ENCODE measurements at places on chromosomes 13 and 19.

DNA sequence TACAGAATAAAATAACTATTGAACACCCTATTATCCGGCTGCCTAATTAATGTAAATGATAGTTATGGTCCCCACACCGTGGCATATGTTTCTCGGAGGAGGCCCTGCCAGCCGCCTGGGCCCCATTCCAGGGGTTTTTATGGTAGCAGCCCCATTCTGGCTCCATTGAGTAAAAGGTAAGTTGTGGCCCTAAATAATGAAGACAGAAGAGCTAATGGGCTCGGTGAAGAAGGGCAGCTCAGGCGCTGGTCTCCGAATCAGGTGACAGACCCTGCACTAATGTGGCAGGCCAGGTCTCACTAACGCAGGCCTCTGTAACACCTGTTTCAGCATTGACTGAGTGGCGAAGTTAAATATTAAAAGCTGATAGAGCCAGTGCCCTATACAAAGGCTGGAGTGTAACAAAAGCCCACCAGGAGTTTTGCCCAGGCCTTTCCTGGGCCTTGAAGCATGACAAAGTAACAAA is 19.1 kb downstream of the POP4 start:
- no peak for DNase-seq

DNA sequence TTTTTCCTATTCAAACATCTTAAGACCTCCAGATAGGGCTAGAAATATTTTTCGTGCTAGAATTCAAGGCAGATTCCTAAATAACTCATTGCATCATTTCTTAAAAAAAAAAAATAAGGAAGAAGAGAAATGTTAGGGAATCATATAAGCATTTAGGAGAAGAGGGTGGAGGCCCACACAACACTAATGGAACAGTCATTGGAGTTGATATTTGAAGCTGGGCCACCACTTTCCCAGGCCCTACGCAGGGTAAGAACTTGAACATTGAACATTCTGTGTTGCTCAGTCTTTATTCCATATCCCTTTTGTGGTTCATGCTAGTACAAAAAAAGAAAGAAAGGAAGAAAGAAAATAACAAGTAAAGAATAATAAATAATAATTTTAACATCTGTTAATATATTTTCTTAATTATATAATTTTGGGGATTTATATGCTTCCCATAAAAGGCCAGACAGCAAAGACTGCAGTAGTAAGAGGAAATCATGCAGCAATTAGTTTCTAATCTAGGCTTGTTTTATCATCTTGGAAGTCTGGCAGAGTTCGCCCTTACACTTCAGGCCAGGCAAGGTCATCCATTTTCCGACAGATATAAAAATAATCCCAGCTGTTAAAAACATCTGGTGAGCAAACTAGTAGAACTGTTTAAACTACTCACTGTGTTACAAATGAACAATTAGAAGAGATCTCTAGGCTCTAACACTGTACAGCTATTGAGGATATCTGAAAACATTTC is 127.7 kb downstream of the FRY start:
- DNase-seq, result no peak

DNA sequence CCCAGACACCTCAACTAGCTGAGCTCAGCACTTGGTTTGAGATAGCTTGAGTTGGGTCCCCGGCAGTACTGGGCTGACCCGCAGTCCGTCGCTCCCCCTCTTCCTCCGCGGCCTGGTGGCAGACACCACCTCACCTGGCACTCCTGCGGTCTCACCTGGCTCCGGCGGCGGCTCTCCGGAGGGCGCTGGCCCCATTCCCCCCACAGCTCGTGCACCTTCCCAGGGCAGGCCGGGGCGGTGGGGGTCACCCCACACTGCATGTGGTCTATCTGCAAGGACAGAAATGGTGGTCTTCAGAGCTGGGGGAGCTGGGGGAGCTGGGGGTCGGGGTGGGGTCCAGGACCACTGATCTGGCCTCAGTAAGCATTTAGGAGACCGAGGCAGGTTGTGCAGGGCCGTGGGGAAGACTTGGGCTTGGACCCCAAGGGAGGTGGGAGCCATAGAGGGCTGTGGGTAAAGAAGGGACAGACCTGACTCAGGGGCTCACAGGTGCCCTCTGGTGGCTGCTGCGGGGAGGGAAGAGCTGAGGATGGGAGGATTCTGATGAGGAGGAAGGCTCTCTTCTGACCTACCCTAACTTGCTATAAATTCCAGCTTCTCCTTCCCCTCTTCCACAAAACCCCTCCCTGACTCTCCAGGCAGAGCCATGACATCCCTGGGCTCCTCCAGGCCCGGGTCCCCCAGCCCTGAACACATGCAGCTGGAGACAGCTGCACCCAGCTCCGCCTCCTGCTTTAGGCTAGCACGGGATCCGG is 6.7 kb upstream of the PLIN4 start:
- DNase-seq, result peak; percentile 54

DNA sequence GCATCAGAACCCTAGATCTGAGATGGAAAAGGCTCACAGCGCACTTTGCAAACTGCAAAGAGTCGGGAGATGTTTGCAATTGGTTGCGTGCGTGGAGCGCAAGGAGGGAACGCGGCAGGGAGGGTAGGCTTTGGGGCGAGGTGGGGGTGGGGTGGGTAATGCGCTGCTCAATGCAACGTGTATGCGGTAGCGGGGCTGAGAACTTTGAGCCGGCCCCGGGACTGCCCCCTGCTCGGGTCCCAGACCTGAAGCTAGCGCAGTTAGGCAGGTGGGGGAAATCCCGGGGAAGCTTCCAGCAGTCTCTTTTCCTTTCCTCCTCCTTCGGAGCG is 971 bp downstream of the FOSB start:
- no peak for DNase-seq
